Stimulated activated CD4-positive, alpha-beta T cell treated with anti-CD3 and anti-CD28 coated beads, Interleukin-1b, Interleukin-23, amount 100 ng/mL, for 1 hour (primary cell): ENCODE measurements at places on chromosomes 3 and 15.

- DNase-seq, result no peak
Measured at GRCh38 chr3:109278546-109278945, 37.8 kb downstream of the DPPA2 start.

GRCh38 chr3:168714609-168715240 lies 619.0 kb upstream of the GOLIM4 start:
- DNase-seq, result no peak

DNA sequence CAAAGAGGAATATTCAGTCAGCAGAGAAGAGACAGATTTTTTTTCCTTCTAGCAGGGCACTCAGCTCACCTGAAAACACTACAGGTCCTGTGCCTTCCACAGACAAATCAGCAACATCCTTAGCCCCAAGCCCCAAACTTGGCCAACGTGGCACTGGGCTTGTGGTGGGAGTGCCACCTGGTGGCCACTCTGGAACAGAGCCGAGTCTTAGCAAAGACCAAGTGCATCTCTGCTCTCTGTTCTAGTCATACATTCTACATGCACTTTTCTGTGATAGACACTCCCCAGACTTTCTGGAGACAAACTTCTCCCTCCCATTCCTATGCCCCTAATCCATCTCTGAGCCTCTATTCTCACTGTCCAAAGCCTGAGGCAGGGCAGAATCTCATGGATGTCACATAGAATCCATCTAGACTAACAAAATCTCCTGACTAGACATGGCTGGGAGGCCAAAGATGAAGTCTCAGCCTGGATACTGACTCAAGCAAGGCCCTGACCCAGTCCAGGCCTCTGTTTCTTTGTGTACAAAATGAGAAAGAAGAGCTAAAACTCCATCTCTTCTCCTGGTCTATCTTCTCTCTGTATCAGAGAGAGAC lies 5.1 kb upstream of the SEMA7A start:
- peak; percentile 52 for DNase-seq

DNA sequence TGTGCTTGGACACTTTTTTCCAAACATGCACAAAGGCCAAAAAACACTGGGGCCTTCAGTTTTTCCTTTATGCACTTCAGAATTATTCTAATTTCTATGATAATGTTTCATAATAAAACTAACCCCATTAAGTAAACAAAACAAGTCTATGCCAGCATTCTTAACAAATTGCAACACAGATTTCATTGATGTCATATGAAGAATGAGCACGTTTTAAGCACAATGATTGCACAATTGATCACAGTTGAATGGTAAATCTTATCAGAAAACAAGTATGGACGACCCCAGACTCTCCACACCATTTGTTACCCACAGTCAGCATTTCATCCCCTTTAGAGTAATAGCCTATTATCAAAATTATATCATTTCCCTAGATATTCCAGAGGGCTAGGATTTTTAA lies 46.7 kb upstream of the PROK2 start:
- no peak for DNase-seq

DNA sequence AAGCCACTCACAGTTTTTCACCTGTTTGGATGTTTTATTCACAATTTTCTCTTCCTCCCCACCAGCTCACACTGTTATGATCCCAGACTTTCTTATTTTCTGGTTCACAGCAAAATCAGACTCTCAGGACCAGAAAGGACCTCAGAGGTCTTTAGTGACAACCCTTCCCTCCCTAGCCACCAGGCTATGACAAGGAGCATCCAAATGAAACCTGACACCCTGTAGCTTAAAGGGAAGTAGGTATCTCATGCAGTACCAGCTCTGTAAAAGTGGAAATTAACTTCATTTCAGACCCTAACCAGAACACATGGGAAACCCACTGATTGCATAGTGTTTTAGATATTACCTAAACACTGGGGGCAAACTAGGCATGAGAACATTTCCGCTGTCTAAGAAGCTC lies 45.3 kb downstream of the ATP13A5 start:
- no peak for DNase-seq

GRCh38 chr3:49747792-49748480 lies 24.2 kb upstream of the GMPPB start:
- no peak for DNase-seq

GRCh38 chr15:80105193-80105592 lies 45.7 kb downstream of the ZFAND6 start:
- DNase-seq, result no peak

- no peak for DNase-seq
Measured at GRCh38 chr15:73928241-73928579, 1.9 kb downstream of the LOXL1 start.

GRCh38 chr3:17905996-17906395 lies 163.6 kb upstream of the TBC1D5 start:
- DNase-seq, result no peak

DNA sequence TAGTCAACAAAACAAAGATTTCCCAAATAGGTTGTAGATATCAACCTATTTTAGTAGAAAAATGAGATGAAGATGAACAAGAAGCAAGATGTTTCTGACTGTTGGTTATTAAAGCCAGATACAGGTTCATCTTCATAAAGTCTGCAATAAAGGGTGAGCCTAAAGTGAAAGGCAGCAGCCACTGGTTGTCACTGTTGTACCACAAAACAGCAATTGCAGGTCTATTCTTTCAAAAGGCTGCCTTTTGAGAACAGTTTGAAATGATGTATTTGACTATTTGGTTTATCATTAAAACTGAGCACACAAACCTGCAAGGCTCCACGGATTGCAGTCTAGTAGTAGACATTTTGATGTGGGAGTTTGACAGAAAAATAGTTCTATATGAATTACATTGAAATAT lies 543.4 kb downstream of the GBE1 start:
- no peak for DNase-seq

GRCh38 chr15:100348578-100348977 lies 6.8 kb upstream of the ADAMTS17 start:
- no peak for DNase-seq

DNA sequence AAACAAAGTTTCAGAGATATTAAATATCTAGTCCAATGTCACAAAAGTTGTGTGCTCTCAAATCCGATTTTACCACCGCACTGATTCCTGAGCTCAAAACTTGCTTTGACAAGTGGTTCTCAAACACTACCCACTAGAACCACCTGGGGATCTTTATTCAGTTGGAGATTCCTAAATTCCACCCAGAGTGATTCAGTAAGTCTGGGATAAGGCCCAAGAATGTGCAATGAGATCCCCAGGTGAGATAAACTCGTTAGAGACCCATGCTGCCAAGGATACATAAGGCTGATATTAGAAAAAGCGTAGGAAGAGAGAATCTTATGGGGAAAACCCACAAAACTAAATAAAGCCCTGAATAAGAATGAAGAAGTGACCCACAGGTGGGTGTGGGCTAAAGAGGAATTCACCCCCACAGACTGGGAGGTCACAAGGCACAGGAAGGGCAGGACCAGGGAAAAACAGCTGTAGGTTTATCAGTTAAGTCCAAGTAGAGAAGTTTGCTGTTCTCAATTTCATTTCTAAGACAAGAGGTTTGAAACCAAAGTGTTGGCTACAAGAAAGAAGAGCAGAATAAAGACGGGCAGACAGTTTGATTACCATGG lies 11.5 kb upstream of the RPS17 start:
- DNase-seq, result no peak

- no peak for DNase-seq
Measured at GRCh38 chr3:11956781-11957180, 47.4 kb upstream of the SYN2 start.
